ENCODE measurements at places on chromosomes 12 and 14. TPM values are rescaled to one million over a fixed set of nuclear protein-coding genes. Genes with fewer than 3 reads are reported as not detected.

ESR2 gene
- 0.35 TPM for polyA plus RNA-seq

- DNase-seq, result no peak
Measured at GRCh38 chr12:120223458-120224303, 22.8 kb upstream of the RPLP0 start.

- DNase-seq, result no peak
Measured at GRCh38 chr14:31357279-31357678, 63.1 kb downstream of the HEATR5A start.

DNA sequence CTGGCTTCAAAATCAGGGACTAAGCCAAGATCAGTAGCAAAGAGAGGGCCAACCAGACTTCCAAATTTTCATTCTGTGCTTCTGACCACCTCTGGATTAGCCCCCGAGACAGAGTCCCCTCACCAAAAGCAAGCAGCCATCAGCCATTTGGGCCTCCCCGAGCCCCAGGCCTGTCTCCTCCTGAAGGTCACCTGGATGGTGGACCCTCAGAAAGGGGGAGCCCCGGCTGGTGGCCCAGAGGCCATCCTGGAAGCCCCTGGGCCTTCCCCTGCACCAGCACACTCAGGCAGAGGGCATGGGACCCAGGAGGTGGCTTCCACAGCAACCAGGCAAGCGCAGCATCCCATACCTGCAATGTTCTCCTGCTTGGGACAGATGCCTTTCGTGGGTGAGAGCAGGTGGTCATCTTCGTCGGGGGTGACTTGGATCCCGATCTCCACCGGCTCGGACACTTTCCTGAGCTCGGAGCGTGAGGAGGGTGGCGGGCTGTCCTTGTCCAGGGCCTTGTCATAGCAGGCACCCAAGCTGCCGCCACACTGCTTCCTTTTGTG lies 14.8 kb downstream of the BCL11B start:
- no peak for DNase-seq

GATC gene
- 20.1 TPM for polyA plus RNA-seq

TM9SF1 gene
- polyA plus RNA-seq, result 10.7 TPM

DNA sequence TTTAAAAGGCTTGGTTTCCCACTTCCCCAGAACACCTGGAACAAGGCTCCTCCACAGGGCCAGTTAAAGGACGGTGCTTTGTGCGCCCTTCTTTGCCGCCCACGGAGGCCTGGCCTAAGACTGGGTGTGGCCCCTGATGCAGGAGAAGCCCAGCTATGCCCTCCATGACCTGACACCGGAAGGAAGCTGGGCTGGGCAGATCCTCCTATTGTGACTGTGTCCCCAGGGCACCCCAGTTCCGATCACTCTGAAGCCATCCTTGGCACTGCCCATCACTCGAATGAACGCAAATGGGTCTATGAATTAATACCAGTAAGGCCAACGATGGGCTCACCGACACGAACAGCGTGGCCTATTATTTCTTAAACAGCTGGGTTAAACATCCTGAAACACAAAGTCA lies 42.6 kb downstream of the FBXO21 start:
- DNase-seq, result no peak

EIF2S3B gene
- polyA plus RNA-seq, result 0.56 TPM

CLEC4E gene
- polyA plus RNA-seq, result not detected

- peak; percentile 64 for DNase-seq
Measured at GRCh38 chr12:116673681-116674111, 64.2 kb downstream of the SPRING1 start.

DNA sequence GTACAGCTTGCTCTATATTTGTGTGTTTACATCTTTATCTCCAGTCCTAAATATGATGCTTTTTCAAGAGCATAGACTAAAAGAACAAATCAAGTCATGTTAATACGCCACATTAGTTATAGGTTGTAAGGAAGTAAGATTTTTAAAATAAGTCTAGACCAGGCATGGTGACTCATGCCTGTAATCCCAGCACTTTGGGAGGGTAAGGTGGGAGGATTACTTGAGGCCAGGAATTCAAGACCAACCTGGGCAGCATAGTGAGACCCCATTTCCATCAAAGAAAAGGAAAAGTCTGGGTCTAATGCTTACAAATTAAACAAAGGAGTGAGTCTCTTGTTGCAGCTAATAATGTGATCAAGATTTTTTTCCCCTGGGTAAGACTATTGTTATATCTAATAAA lies 118.9 kb downstream of the GPR135 start:
- DNase-seq, result no peak

DNA sequence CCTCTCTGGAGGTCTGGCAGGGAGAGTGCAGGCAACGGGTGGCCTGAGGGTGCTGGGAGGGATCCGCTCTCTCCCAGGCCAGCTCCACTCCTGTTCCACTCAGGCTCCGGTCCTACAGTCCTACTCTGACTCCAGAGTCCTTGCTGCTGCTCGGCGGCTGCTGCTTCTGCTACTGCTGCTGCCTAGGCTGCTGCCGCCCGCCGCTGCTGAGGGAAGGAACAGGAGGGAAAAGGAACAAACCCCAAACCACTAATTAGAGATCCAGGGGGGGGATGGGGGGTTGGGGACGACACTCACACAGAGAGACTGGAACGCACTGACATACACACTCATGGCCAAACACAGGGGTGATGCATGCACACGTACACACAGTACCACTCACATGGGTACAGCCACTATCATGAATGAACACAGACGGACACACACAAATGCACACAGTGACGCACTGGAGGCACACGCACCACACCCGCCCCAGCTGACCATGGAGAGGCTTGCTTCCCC lies at the start of gene SP7:
Gene SP7 (minus strand): TSS at position 174 of the 501 bp plus-strand sequence. CDS start 708 bp downstream, outside the sequence.
- peak; percentile 36 for DNase-seq

DNA sequence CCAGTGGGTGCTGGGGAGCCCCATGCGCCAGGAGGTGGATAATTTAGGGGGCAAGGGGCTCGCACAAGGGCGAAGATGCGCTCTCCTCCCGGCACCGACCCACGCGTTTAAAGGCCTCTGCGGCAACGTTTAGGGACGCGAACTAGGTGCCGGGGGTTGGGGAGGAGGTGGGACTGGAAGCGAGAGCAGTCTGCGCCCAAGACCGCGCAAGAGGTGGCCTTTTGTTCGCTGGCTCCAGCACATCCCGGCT lies 1.3 kb downstream of the SLC38A1 start:
- DNase-seq, result no peak

DNA sequence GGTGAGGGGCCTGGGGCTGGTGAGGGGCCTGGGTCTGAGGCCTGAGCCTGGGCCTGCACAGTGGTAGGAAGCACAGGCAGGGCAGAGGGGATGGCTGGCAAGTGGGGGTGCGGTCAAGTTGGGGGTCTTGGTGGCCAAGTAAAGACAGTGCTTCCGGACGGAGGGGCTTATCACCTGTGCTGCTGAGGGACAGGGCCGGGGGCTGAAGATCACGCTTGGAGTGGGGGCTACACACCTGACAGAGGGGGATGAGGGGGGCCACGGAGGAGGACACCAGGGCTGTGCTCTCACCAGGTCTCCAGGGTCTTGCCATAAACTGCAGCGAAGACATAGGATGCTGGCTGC lies 12.2 kb downstream of the TEDC1 start:
- no peak for DNase-seq

DNA sequence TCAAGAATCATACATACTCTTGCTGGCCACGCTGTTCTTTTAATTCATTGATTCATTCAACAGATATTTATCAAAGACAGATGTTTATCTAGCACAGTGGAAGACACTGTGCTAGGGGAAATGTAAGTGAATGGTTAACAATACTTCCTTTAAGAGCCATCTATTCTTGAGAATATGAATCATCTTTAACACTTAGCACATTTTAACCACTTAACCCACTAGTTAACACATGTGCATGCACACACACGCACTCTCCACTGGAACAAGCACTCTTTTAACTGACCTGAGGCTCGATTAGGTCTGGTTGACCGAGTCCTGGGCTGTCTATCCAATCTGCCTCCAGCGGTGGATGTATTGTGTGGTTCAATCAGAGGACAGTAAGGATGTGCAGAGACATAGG lies 34.6 kb downstream of the LMNTD1 start:
- no peak for DNase-seq

- DNase-seq, result no peak
Measured at GRCh38 chr14:66288511-66288910, 197.7 kb upstream of the CCDC196 start.

DNA sequence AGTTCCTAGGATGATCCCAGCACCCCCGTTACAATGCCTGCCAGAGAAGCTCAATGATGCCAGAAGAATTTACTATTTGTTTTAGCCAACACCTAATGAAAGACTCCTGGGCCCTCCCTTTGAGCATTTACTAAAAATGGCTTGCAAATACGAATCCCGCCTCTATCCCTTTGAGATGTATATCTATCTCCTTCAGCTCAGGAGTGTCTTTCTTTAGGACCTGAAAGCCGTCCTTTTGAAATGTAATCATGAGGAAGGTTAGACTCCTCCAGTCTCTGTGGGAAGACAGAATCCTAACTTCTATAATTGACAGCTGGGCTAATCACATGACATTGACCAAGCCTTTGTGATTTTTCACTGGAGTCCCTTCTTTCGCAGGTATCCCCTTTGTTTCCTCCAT lies 19.2 kb upstream of the DYNC1H1 start:
- DNase-seq, result peak; percentile 88

- DNase-seq, result peak; percentile 22
Measured at GRCh38 chr12:112963227-112963861, 15.0 kb upstream of the OAS2 start.

KRT77 gene
- polyA plus RNA-seq, result not detected

TAS2R7 gene
- not detected for polyA plus RNA-seq

RPL10L gene
- not detected for polyA plus RNA-seq

DNA sequence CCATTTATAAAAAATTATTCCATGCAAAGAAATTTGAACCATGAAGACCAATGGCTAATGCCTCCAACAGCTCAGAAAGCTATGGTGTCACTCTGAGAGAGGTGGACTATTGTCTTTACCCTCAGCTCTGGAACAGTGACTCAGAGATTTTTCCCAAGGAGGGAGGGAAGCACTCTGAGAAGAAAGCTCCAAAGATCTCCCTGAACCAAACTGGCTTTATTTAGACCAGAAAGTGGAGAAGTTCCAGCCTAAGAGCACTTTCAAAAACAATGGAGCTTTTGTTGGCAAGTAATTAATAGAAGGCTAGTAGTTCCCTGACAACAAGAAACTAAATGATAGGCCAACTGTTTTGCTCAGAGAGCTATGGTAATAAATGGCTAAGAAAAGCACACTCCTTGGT lies 599.9 kb upstream of the MDGA2 start:
- no peak for DNase-seq

SLC6A15 gene
- 11.7 TPM for polyA plus RNA-seq

DNA sequence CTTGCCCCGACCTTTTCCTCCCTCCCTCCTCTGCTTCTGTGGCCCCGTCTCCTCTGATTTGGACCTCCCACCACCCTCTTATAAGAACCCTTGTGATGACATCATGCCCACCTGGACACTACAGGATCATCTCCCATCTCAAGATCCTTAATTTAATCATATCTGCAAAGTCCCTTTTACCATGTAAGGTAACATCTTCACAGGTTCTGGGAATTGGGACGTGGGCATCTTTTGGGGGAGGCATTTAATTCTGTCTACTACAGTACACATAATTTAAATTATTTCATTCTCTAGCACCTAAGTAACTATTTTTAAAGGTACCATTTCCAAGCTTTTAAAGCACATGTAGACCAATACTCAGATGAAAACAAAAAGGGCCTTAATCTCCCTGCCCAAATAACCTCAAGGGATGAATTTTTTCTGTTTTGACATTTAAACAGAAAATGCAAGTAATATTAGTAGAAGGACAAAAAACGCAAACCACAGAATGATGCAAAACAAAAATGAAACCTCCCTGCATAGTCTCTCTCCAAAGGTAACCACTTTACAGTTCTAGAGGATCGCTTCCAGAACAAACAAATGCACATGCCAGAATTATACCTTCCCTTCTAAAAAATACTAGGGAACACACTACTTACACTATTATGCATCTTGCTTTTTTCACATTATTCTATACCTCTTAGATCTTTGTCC lies 222.1 kb downstream of the AACS start:
- no peak for DNase-seq

KRT81 gene
- not detected for polyA plus RNA-seq

DNA sequence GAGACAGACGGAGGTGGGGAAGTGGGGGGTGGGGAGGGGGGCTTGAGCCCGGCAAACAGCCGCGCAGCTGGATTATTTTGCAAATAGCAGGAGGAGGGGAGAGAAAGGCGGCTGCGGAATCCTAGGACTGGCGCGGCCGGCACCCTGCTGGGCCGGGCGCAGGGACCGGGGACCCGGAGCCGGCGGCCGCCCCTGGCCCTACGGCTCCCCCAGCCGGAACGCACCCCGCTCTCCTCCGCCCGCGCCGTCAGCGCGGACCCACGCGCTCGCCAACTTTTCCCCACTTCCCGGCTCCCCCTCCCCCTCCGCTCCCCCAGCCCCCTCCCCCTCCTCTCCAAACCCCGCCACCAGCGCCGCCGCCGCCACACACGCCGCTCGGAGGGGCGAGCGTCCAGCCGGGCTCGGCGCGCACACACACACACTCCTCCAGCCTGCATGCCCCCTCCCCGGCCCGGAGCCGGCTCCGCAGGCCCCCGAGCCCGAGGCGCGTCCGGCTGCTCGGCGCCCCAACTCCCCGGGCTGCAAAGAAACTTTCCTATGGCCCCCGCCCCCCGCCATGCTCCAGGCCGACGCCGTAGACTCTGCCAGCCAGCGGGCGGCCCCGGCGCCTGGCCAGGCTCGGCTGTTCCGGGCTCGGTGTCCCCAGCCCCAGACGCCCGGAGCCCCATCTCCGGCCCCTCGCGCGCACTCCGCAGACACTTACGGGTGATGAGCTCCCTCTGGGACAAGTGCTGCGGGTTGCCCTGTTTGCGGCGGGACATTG lies 1.4 kb downstream of the BCL11B start:
- DNase-seq, result peak; percentile 85

MGAT2 gene
- polyA plus RNA-seq, result 10.3 TPM

RD3L gene
- polyA plus RNA-seq, result not detected

- no peak for DNase-seq
Measured at GRCh38 chr12:101299931-101300330, 20.0 kb downstream of the UTP20 start.

SSPN gene
- 2.3 TPM for polyA plus RNA-seq

CACNA2D4 gene
- polyA plus RNA-seq, result 0.24 TPM

GRCh38 chr12:86261578-86261977 lies 5.4 kb upstream of the MGAT4C start:
- DNase-seq, result peak; percentile 62

SPIC gene
- not detected for polyA plus RNA-seq

KRT74 gene
- not detected for polyA plus RNA-seq

DNA sequence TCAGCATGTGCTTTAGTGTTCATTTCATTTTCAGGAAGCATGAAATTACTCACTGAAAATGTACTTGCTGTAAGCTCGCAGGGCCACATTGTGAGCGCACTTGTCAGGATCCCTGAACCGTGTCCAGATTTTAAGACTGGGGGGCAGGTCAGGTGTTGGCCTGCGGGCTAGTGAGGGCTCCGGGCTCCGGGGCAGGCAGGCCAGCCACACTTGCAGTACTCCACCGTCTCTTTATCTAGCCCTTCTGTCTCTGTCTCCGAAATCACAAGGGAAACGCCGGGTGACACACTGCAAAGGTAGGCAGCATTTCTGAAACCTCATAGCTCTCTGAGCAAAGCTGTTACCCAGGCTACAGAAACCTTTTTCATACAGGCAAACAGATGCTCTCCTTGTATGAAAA lies 98.7 kb downstream of the EML1 start:
- DNase-seq, result no peak

All from GM23338 (cell line).